ENCODE measurements at places on chromosomes 12 and 14.

DNA sequence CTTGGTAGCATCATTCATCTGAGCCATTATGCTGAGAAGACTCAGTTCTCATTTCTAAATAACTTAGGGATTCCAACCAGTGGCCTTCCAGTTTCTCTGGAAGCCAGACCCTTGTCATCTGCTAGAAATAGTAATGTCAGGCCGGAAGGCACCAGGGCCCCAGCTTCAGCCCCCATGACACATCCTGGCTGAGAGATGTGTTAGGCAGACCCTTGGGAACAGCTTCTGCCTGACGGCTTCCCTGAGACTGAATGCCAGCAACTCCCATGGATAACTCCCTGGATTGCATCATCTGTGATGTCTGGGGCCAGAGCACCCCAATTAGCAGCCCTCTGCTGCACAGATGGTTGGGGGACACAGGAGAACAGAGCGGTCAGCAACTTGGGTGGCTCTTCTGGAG, 583.5 kb upstream of the TBX3 start:
- peak; percentile 31 for DNase-seq

DNA sequence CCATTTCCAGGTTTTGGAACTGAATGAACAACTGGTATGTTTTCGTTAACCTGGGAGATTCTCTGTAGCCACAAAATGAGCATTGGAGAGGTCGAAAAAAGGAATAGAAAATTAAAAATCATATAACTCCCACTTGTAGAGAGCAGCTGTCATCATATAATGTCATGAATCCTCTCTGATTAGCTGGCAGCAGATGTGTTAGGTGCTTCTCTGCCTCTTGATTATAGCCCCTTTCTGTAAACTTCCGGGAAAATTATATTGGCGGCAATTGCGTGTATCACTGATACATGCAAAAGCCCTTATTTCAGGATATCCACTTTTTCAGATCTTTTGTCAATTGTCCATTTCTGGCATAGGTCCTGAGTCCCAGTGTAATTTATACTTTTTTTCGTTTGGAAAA, 31.7 kb downstream of the FGD4 start:
- DNase-seq, result no peak

GRCh38 chr14:67623114-67623513, 3.4 kb downstream of the ARG2 start:
- DNase-seq, result peak; percentile 28

DNA sequence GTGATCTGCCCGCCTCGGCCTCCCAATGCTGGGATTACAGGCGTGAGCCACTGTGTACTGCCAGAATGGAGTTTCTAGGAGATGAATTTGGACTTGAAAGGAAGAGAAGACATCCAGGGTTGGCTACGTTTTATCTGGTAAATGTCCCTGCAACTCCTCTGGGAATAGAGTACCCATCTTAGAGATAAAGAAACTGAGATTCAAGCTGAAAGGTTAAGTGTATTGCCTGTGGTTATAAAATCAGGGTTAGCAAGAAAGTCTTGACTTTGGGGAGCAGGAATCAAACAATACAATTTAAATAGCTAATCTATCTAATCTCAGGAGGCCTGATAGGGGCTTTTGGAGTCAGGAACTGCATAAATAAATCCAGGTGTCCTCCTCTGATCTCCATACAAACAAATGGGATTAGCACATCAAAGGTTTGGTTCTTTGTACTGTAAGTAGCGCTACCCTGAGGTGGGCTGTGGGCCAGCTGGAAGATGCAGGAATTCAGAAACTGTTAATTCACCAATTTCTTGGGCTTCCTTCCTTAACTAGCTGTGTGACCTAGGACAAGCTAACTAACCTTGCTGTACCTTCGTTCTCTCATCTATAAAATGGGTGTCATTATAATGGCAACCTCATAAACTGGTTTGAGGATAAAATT, 45.1 kb downstream of the TBX3 start:
- no peak for DNase-seq

DNA sequence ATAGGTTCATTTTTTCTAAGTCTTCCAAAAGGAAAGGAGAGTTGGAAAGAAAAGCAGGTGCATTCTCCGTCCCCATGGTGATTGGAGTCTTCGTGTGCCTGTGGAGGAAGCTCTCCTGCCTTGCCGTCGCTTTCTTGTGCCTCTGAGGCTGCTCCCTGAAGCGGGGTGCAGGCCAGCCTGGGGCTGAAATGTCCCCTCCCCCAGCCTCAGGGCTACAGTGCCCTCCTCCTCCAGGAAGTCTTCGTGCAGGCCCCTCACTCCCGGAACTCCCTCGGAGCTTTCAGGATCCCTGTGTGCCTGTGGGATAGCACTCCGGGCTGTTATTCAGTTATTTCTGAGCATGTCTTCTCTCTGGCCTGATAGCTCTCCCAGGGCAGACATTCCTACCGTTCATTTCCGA, 569.2 kb downstream of the VRK1 start:
- DNase-seq, result no peak
